ENCODE measurements at places on chromosomes 11 and 22. TPM values are rescaled to one million over a fixed set of nuclear protein-coding genes. Genes with fewer than 3 reads are reported as not detected.

GRCh38 chr22:44085743-44086270 lies 61.7 kb downstream of the PARVB start:
- DNase-seq: peak; percentile 77

DNA sequence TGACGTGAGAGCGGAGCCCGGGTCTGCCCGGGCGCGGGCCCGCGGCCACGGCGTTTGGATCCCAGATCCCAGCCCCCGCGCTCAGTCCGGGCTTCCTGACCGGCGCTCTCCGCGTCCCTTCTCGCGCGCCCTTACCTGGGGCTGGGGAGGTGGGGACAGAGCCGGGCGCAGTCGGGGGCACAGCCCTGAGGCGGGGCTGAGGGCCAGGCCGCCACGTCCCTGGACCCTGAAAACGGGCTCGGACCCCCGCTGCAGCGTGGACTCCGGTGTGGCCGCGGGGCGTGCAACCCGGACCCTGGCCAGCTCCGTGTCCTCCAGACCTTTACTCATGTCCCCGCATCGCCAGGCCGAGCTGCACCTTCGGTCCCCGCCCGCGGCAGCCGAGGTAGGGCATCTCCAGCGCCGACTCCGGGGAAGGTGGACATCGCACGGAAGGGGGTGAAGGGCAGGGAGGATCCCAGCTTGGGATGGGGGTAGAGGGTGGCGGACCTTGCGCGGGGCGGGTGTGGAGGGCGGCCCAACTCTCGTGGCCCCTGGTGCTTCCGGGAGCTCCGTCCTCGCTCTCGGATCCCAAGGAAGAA lies 9.9 kb upstream of the AIFM3 start:
- DNase-seq: no peak

DNA sequence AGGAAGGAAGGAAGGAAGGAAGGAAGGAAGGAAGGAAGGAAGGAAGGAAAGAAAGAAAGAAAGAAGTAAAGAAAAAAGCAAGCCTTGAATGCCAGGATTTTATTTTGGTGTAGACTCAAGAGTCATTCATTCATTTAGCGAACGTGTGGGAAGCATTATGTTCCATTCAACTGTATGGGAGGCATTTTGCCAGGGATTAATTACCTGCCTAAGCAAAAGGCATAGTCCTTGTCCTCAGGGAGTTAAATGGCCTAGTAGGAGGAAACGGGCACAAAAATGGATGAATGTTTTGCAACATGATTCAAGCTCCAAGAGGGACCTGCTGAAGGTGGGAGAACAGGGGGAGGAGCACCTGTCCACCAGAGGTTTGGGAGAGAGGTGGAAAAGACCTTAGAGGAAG lies 16.2 kb upstream of the ZNRF3 start:
- DNase-seq: no peak

DNA sequence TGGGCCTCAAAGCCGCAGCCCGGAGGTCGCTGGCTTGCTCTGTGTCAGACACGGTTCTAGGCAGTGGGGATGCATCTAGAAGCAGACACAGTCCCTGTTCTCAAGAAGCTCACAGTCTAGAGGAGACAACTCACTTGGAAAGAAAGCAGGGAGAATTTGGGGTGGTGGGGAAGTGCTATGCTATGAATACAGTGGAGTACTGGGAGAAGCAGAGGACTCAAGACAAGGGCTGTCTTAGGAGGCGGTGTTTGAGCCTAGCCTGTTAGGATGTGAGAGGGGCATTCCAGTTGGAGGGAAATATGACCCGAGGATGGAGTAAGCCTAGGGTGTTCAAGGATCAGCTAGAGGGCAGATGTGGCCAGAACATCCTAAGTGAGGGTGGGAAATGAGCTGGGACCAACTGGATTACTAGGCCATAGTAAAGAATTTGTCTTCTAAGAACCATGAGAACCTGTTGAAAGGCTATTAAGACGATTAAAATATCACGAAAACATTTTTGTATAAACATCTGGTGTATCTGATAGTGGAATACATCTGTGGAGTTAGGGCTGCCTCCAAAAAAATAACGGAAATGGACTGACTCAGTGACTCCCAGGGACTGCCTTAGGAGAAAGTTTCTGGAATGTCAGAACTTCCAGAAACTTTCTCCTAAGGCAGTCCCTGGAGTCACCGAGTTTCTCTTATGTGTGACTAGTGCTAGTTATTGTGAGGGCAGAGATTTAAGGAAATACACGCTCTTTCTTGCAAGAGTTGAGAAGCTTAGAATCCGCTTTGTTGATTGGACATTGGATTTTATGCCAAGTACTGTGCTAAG lies 1.1 kb upstream of the PITPNB start:
- DNase-seq: no peak

GRCh38 chr22:49966774-49967705 lies 6.5 kb downstream of the PIM3 start:
- DNase-seq: no peak

GRCh38 chr11:63537293-63538101 lies 889 bp downstream of the PLAAT4 start:
- DNase-seq: no peak

- DNase-seq: peak; percentile 51
Measured at GRCh38 chr11:48093795-48094642, 113.7 kb downstream of the PTPRJ start.

DNA sequence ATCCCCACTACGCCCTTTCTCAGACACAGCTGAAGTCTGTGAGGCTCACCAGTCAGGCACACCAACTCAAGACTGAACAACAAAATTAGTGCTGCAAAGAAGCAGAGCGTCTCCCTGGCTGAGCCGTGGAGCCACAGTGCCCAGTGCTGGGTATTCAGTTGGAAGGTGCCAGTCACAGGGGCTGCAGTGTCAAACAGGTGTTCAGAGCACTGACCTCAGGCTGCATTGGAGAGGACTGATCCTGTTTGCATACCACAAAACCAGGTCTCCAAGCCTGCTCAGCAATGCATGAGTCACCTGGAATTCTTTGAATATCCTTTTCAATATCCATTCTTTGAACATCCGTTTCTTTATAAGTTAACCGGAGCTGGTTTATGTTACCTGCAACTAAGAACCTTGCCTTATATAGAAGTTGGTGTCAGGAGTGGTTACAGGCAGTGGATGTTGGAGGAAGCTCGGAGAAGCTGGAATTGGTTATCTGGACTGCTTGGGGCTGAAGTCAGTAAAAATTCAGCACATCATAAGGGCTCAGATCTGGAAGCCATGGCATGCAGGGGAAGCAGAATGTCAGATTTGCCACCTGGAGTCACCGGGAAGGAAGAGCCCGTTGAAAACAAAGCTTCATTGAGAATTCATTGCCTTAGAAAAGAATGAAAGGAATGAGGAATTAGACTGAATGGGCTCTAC lies 30.3 kb downstream of the PDGFB start:
- no peak for DNase-seq

DNA sequence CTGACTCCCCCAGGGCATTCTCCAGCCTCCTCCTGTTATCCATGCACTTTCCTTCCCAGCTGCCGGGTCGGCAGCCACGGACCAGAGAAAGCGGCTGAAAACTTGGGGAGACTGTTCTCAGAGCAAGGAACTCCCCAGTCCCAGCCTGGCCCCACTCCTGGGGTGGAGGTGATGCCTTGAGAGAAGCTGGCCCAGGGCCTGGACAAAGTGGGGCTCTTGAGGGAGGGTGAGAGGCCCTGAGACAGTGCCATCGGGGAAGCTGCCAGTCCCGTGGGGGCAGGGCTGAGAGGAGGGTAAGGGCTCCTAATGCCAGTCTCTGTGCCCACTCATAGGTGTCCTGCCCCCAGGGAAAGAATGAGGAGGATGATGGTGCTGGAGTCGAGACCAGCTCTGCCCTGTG lies 53.8 kb downstream of the FLRT1 start:
- no peak for DNase-seq

- no peak for DNase-seq
Measured at GRCh38 chr11:45392591-45393091, 106.5 kb upstream of the SYT13 start.

GRCh38 chr11:64501500-64502427 lies 89.3 kb upstream of the SLC22A12 start:
- no peak for DNase-seq

DNA sequence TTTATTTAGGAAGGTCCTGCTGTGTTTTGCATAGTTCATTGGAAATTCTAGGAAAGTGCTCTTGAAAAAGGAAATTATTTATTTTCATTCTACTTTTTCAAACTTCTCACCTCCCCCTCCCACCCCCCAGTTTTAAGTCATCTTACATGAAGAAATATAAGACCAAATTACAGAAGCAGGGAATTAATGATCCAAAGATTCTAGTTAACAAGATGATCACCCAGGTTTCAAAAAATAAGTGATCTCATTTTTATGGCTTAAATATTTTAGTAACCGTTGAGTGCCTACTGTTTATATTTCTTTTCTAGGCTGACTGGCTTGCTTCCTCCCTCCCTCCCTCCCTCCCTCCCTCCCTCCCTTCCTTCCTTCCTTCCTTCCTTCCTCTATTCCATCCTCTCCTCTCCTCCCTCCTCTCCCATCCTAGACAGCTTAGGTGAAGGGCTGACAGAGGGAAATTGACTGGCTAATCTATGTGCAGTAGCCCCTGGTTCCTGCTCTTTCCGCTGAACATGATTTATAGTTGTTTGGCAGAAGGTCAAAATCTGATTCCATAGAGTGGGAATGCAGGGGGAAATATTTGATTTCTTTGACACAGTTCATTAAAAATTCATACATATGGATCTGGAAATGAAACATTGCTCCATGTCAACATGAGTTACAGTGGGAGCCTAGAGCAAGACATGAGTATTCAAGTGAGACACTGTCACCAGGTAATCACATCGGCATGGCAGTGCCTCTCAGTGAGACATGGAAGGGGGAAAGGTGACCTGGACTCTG lies 123.4 kb downstream of the COMMD9 start:
- no peak for DNase-seq

DNA sequence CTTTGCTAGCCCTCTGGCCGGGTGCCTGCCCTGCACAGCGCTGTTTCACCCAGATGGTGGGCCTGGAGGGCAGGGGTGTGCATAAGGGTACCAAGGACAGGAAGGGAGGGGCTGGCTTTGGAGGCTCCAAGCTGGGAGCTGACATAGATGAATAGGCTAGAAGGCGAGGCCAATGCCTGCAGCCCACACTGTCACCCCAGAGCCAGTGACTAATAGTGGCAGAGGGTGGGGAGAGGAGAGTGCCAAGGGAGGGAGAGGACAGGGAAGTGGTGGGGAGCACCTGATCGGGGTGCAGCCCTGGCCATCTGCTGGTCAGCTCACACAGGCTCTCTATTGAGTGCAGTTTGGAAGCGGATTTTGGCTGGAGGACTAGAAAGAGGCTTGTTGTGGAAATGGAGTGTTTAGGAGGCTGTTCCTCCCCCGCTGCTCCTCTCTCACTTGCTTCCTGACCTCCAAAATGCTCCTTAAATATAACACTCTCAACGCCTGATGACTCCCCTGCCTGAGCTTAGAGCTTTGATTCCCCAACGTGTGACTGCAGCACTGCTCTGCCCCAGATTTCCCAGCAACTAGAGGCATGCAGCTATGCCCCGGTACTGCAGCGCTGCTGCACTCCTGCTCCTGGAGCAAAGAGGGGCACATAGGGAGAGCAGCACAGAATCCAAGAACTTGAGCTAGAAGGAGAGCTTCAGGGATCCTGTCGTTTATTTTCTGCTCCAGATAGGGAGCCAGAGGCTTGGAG lies 89.2 kb downstream of the GRAMD1B start:
- no peak for DNase-seq

The PNPLA5 gene
- polyA plus RNA-seq: not detected

The SMC1B gene
- polyA plus RNA-seq: not detected

The TRIM49 gene
- not detected for polyA plus RNA-seq

Data from CD4-positive, CD25-positive, alpha-beta regulatory T cell (primary cell).